ENCODE measurements at places on chromosomes 7 and 10.

GRCh38 chr10:6689036-6689435, 109.0 kb upstream of the PRKCQ start:
- DNase-seq = no peak

DNA sequence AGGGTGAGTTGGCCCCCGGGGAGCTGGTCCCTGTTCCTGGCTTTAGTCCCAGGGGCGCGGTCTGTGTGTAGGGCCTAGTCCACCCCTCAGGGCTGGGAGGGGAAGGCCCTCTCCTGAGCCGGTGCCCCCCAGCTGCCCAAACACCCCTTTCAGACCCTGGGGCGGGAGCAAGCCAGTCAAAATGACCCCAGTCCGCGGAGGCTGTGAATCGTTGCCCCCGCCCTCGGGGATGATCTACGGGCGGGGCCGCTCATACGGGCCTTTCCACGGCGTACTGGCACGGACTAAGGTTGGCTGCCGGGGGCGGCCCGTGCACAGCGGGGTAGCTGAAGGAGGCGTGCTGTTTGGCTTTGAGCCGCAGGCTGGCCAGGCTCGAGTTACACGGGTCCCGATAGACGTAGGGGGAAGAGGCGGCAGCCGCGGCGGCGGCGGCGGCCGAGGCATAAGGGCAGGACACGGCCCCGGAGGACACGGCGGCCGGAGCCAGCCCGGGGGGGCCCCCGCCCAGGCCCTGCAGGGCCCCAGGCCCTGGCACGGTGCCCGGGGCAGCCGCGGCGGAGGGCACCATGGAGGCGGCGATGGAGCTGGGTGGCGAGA, 4.3 kb downstream of the ELOVL3 start:
- peak; percentile 58 for DNase-seq

GRCh38 chr10:24315211-24315610, 106.3 kb downstream of the KIAA1217 start:
- no peak for DNase-seq

DNA sequence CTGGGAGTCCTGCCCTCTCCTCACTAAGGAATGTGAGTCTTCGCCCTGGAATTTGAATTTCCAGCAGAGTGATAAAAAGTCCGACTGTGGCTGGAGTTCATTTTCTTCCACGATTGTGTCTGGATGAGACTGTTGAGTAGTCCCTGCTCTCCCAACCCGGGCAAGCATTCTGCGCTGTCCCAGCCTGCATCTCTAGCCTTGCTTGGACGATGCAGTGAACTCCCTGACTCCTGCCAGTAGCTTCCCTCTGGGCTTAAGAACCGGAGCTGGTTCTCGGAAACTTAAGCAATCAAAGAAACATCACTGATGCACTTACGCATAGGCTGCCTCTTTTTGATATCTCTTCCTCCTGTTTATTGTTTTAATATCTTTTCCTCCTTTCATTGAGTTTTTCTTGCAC, 116.0 kb upstream of the FZD8 start:
- DNase-seq = no peak

DNA sequence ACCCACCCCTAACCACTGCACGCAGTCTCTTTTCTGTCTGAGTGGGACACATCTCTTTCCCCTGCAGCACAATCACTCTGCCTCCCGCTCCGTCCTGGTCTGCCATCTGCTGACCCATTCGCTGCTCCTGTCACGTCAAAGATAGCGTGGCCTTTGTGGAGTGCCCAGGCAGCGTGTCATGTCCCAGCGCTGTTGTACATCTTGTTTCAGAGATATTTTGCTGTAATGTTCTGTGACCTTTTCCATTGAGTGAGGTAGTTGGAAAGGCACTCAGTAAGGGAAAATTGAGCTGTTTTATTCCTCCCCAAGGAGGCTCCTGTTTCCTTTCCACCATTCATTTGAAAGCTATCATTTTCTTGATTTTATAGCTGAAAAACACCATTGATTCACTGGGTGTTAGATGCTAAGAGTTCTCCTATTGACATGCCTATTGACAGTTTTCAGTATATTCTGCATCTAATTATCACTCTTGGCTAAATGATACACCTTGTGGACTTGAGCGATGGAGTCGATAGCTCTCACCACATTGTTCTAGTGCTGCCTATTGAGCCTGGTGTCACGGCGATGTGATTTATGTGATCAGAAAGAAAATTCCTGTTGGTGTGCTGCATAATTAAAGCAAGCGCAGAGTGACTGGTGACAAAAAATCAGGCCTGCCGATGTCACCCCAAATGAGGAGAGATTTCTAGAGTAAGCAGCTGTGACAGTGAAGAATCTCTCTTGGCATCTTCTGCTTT, 372.6 kb downstream of the LRMDA start:
- no peak for DNase-seq

- no peak for DNase-seq
These were observed 83.2 kb downstream of the CAMK1D start for GRCh38 chr10:12432402-12433189.

GRCh38 chr10:122271076-122271475, at the start of gene BTBD16:
Gene BTBD16 (plus strand): TSS chr10:122271296. CDS start chr10:122275082, 3,786 bp downstream.
- DNase-seq = no peak

GRCh38 chr10:1284076-1284475, 227.9 kb downstream of the WDR37 start:
- DNase-seq = no peak

DNA sequence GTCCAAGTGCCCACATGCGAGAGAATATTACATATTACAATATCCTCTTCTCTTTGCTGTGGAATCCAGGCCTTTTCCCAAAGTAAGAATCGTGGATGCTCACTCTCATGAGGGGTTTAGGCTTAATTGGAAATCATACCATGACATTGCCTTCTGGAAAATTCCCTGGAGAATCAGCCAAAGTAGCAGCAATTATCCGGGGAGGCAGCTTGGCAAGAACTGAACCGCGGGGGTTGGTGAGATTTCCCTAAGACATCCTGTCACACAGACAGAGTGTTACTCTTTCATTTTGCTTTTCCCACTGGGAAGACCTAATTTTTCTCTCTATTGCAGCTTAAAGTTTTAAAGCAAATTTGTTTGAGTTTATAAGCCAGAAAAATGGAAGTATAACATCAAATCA, 463.6 kb upstream of the DPP6 start:
- no peak for DNase-seq

DNA sequence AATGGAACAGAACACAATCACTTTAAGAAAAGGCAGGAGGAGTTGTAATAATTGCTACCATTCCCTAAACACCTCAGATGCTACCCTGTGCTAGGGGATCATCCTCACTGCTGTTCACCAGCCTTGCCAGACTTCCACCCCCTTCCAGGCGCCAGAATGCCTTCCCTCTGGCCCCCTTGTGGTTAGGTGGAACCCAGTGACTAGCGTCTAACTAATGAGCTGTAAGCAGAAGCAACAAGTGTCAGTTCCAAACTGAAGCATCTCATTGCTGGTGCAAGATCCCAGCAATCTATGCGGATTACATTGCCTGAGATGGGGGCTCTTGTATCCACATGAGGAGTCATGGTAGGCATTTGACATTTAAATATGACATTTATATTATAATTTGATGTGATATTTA, 86.6 kb downstream of the FRMD4A start:
- DNase-seq = no peak

- no peak for DNase-seq
These were observed 38.6 kb upstream of the CNPY1 start for GRCh38 chr7:155584763-155585531.

DNA sequence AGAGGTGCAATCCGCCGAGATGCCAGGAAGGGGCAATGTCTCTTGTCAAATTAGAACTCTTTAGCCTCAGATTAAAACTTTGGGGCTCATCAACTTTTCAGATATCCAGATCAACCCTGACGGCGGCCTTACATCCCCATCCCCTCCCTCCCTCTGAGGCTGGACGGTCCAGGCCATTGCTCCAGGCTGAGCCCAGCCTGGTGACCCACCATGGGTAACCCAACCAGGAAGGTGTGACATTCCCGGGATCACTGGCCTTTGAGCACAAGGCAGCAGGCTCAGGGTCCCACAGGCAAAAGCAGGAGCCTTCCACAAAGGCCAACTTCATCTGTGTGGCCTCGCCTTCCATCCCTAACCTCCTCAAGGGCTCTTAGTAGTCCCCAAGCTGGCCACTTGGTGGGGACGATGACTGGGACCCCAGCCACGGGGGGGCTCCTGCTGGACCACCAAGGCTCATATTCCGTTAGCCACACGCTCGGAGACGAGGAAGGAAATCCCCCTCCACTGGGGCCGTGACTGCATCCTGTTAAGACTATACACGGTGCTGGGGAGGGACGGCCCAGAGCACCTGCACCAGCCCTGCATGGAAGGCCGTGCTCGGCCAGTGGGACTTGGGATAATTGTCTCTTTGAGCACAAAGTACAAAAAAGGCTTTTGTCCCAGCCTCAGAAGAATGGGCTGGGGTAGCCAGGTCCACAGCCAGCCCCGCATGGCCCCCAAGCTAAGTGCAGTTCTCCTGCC, 62.8 kb downstream of the ZRANB1 start:
- no peak for DNase-seq

GRCh38 chr10:92142949-92143348, 147.9 kb downstream of the CPEB3 start:
- no peak for DNase-seq

DNA sequence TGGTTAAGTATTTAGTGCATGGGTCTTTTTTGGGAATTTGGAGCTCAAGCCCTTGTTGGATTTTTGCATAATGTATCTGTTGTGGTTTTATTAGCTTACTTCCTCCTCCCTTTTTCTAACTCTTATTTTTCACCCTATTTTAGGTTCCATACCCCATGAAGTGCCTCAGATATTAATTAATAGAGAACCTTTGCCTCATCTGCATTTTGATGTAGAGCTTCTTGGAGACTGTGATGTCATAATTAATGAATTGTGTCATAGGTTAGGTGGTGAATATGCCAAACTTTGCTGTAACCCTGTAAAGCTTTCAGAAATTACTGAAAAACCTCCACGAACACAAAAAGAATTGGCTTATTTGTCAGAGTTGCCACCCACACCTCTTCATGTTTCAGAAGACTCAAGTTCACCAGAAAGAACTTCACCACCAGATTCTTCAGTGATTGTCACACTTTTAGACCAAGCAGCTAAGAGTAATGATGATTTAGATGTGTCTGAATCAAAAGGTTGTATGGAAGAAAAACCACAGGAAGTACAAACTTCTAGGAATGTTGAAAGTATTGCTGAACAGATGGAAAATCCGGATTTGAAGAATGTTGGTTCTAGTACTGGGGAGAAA, 28.0 kb downstream of the SIRT1 start:
- peak; percentile 9 for DNase-seq

GRCh38 chr10:124283949-124284250, 134.8 kb downstream of the OAT start:
- no peak for DNase-seq

GRCh38 chr7:1211611-1212010, 21.1 kb upstream of the UNCX start:
- DNase-seq = no peak

All from hepatic stellate cell (primary cell).